ENCODE measurements at places on chromosomes 7 and 10.
A peak's percentile ranks its signal among the peaks of the same experiment; 100 is the strongest.

- DNase-seq: no peak
These were observed 10.1 kb downstream of the OTUD1 start for GRCh38 chr10:23448802-23449570.

GRCh38 chr10:101617824-101618568 lies 29.9 kb downstream of the DPCD start:
- no peak for DNase-seq

DNA sequence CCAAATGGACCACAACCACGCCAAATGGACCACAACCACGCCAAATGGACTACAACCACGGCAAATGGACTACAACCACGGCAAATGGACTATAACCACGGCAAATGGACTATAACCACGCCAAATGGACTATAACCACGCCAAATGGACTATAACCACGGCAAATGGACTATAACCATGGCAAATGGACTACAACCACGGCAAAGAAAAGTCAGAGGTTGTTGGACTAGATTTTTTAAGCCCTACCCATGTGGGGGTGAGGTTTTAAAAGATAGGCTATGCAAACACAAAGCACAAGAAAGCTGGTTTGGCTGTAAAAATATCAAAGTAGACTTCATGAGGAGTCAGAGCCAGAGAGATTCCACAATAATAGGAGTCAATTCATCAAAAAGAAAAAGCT lies 55.8 kb downstream of the NCAPG2 start:
- DNase-seq: no peak

GRCh38 chr7:25349283-25350017 lies 121.2 kb upstream of the NPVF start:
- DNase-seq: no peak

GRCh38 chr10:15168786-15169554 lies 477 bp upstream of the NMT2 start:
- DNase-seq: peak; percentile 95

DNA sequence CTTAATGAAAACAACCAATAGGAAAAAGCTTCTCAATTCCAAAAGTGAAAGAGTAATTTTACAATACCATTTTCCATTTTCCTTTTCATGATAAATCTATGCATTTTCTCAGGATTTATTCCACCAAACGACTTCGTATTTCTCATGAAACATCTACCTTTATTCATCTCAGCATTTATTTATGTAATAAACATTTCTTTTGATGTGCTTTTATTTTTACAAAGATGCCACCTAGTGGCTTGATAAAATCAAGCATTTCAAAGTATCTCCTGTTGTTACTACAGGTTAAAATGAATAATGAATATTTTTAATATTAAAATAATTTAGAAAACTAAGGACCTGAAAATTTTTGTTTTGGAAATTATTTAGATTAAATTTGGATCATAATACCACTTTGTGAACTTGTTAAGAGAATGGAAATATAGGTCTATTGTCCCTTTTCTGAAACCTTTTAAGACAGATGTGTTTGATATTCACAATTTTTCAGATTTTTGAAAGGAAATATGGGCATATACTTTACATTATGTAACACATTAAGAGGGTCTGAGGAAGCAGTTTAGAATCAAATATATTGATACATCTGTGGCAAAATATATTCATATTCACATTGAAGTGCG lies 2.7 kb upstream of the IQUB start:
- no peak for DNase-seq

DNA sequence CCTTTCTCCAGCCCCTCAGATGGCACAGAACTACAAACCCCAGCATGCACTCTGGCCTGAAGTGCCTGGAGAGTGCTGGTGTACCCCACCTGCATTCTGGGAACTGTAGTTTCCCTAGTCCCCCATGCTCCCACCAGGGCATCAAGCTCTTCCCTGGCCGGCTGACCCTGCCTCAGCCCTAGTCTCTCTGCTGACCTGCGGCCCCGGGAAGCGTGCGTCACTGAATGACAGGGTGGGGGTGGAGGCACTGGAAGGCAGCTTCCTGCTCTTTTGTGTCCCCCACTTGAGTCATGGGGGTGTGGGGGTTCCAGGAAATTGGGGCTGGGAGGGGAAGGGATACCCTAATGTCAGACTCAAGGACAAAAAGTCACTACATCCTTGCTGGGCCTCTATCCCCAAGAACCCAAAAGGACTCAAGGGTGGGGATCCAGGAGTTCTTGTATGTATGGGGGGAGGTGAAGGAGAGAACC lies 2.1 kb downstream of the NOS3 start:
- no peak for DNase-seq

Measured in activated T-helper 1 cell treated with anti-CD3 and anti-CD28 coated beads, Interleukin-2, amount 50 U/mL, for 16 hours (primary cell).